NCI-H345 (cell line): ENCODE measurements at places on chromosomes 3 and 15.

DNA sequence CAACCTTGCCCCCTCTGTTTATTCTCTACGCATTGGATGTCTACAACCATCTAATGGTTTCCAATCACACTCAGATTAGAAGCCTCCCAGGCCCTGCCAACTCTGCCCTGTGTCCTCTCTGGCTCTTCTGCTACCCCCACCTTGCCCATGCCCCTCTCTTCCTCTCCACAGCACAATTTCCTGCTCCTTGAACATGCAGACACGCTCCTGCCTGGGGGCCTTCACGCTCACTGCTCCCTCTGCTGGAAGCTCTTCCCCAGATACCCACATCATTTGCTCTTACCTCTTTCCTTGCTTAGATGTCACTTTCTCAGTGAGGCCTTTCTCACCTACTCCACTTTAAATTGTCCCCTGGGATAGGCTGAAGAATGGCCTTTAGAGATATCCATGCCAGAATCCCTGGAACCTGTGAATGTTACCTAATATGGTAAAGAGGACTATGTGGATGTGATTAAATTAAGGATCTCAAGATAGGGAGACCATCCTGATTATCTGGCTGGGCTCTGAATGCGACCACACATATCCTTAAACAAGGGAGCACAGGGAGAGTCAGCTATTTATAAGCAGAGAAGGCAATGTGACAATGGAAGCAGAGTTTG, 9.9 kb downstream of the KY start:
- peak; percentile 23 for DNase-seq

DNA sequence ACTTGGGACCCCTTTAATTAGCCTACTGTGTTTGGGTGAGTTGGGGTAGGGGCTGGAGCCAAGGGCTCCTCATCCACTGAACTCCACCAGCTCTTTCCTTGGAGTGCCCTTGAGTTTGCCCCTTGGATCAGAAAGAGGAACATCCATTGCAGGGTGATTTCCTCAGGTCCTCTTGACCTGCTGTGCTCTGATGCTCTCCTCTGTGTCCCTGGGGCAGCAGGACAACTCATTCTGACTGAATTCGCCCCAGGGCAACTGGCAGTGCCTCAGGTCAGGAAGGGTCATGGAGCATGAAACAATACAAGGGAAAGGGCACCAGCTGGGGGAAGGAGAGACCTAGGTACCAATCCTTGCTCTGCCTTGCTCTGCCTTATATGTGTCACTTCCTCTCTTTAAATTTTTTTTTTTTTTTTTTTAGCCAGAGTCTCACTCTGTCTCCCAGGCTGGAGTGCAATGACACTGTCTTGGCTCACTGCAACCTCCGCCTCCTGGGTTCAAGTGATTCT, 47.8 kb downstream of the BSN start:
- no peak for DNase-seq

DNA sequence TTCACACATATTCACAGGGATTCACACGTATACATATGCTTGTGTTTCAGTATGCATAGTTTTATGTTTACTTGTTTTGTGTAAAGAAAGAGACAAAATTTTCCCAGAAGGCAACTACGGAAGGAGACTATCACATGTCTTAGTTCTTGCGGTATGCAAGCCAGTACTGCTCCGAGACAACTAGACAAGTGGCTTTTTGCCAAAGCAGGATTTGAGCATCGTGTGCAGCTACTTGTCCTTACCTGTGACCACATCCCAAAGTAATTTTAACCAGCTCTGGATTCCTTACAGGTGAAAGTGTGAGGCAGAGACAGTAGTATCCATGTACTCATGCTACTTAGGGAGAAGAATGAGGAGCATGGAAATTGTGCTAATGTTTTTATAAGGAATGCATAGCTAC, 591.4 kb upstream of the NR2F2 start:
- no peak for DNase-seq

DNA sequence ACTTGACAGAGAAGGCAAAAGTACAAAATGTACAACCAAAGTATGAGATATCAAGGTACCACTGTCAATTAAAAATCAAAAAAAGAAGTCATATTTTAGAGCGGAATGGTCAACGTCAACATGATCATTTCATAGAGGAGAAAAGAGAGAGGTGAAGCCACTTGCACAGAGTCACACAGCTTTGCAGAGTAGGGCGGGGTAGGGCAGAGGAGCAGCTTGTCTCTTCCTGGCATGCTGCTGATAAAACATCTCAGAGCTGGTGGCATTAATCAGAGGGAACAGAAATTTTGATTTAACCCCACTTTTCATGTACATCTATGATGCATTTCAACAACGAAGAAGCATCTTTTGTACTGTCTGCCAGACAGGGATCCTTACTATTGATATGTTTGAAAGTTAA, 5.2 kb upstream of the IGF1R start:
- DNase-seq: no peak

DNA sequence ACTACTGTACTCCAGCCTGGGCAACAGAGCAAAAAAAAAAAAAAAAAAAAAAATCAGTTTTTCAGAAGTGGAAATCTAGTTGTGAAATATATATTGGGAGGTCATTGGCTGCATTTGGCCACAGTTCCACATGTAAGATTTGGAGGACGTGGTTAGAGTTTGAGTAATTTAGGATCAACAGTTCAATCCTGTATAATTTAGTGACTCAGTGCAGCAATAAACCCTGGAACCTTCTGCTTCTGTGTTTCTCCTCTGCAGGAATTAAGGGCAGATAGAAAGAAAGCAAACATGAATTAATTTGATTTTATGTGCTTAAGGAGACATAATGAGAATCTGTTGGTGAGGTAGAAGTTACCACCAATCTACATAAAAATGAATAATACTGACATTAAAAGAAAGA, 347.0 kb downstream of the PTPRG start:
- no peak for DNase-seq

GRCh38 chr3:184203526-184203925, 17.5 kb downstream of the ABCF3 start:
- DNase-seq: no peak

GRCh38 chr3:100216713-100217112, 44.1 kb upstream of the TBC1D23 start:
- no peak for DNase-seq
